Activated gamma-delta T cell treated with anti-CD3 and anti-CD28 coated beads, Interleukin-2, amount 50 U/mL, for 16 hours (primary cell): ENCODE measurements at places on chromosomes 2 and 18.

DNA sequence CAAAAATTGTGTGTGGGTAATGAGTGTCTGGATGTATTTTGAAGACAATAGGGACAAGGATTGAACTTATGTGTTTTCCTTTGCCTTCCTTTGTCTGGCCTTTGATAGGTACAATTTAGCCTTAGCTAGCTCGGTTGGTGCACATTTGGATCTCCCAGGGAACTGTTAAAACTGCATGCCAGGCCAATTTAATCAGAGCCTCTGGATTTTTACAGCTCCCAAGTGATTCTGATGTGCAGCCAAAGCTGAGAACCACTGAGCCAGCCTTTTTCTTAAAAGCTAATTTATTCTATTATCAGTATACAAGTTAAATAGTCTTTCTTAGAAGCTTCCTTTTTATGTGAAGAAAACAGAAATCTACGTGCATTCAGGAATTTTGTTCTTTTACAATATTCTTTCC, 25.0 kb downstream of the PLEK start:
- no peak for DNase-seq

DNA sequence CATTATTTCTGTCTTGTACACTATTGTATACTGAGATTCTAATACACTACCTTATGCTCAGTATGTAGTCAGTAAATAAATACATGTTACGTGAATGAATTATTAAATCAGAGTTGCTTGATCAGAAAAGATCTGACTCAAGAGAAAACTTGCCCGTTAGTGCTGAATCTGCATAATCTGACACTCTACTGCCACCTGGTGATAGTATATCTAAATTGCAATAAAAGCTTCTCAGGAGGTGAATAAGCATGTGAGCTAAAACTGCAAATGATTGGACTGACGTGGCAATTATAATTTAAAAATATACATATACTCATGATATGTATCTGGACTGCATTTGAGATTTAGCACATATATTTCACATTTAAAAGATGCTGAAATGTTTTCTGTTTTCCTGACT, 70.4 kb downstream of the KIAA1328 start:
- no peak for DNase-seq

GRCh38 chr2:240231838-240232244, 91.4 kb upstream of the OTOS start:
- no peak for DNase-seq

- no peak for DNase-seq
These were observed 413.8 kb downstream of the FBXO15 start for GRCh38 chr18:73733806-73734314.

- DNase-seq = no peak
These were observed 62.5 kb downstream of the RRM2 start for GRCh38 chr2:10185046-10185445.

DNA sequence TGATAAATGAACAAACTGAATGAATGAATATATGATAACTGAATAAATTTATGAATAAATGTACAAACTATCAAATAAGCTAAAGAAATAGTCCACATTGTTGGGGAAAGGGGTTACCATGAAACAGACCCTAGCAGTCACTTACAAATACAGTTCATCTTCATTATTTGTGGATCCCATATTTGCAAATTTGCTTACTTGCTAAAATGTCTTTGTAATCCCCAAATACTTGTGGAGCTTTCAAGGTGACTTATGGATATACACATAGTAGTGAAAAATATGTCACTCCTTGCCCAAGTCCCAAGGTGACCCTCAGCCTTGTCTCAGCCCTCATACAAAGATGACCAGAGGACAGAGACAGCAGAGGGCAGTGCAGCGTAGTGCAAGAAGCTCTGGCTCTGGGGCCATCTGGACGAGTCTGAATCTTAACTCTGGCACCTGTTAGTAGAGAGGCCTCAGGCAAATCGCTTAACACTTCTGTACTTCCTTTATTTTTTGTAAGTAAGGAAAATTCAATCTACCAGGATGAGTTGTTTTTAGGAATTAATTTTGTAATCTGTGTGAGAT, 3.1 kb downstream of the PAIP2B start:
- no peak for DNase-seq
